Activated T-helper 1 cell treated with anti-CD3 and anti-CD28 coated beads, Interleukin-12 subunit alpha, Interleukin-12 subunit beta, Interleukin-2, Interleukin-4 antibody, amounts not matched to agents 30 ng/mL and 10 ng/mL and 1 ng/mL, durations not matched to agents 14 hours and 24 hours and 36 hours (primary cell): ENCODE measurements at places on chromosomes 11 and 22. TPM values are rescaled to one million over a fixed set of nuclear protein-coding genes. Genes with fewer than 3 reads are reported as not detected.

The API5 gene
- 165 and 167 TPM in 2 replicates for total RNA-seq

The MAJIN gene
- not detected in 2 replicates for total RNA-seq

The UPB1 gene
- total RNA-seq, result 0.21 and 0.27 TPM in 2 replicates

The PKDREJ gene
- 0.03 TPM in 1 of 2 replicates, not detected in the other for total RNA-seq

The ALG12 gene
- total RNA-seq, result 13.1 and 18.5 TPM in 2 replicates

The TTC38 gene
- total RNA-seq, result 23.0 and 30.2 TPM in 2 replicates

The CCDC87 gene
- total RNA-seq, result 0.29 and 0.37 TPM in 2 replicates

The SPON1 gene
- 0.20 and 0.29 TPM in 2 replicates for total RNA-seq

The ISX gene
- total RNA-seq, result not detected in 2 replicates

The RIC3 gene
- total RNA-seq, result 4.7 and 7.4 TPM in 2 replicates

The MCHR1 gene
- total RNA-seq, result not detected in 2 replicates

The EXPH5 gene
- total RNA-seq, result 0.56 and 0.65 TPM in 2 replicates

The MS4A7 gene
- total RNA-seq, result not detected in 2 replicates

The CABP7 gene
- total RNA-seq, result not detected in 2 replicates

The BATF2 gene
- not detected in 2 replicates for total RNA-seq

The CASP12 gene
- total RNA-seq, result not detected in 2 replicates

The VSIG10L2 gene
- total RNA-seq, result not detected in 2 replicates

The LSP1 gene
- 257 and 262 TPM in 2 replicates for total RNA-seq

The GP1BB gene
- total RNA-seq, result not detected in 2 replicates

The TRIM51 gene
- not detected in 2 replicates for total RNA-seq

The SH3BP1 gene
- 110 and 116 TPM in 2 replicates for total RNA-seq

The C11orf52 gene
- not detected in 2 replicates for total RNA-seq

The ADAMTS15 gene
- 0.02 TPM in 1 of 2 replicates, not detected in the other for total RNA-seq

The DTX4 gene
- 0.05 TPM in 2 replicates for total RNA-seq

The FOSL1 gene
- total RNA-seq, result 31.7 and 33.5 TPM in 2 replicates

The SERPING1 gene
- total RNA-seq, result not detected in 2 replicates

The OR52H1 gene
- not detected in 2 replicates for total RNA-seq

The OR10D3 gene
- not detected in 2 replicates for total RNA-seq

The C1QTNF4 gene
- total RNA-seq, result 0.16 TPM in 1 of 2 replicates, not detected in the other

The C22orf42 gene
- not detected in 2 replicates for total RNA-seq

The PATZ1 gene
- 29.5 and 31.5 TPM in 2 replicates for total RNA-seq

The SCGB1D2 gene
- total RNA-seq, result not detected in 2 replicates

The OR51B4 gene
- not detected in 2 replicates for total RNA-seq

The CHORDC1 gene
- total RNA-seq, result 128 and 130 TPM in 2 replicates

The FREY1 gene
- total RNA-seq, result 0.59 and 1.9 TPM in 2 replicates

The UBE4A gene
- 44.1 and 46.0 TPM in 2 replicates for total RNA-seq

The GRIA4 gene
- total RNA-seq, result not detected in 2 replicates

The MRGPRX4 gene
- not detected in 2 replicates for total RNA-seq

The PHLDA2 gene
- 25.7 and 28.0 TPM in 2 replicates for total RNA-seq

The PTGDR2 gene
- 0.10 TPM in 2 replicates for total RNA-seq

The OR52N4 gene
- total RNA-seq, result 0.16 TPM in 1 of 2 replicates, not detected in the other

The GRK2 gene
- total RNA-seq, result 249 and 250 TPM in 2 replicates

The CFAP300 gene
- not detected in 2 replicates for total RNA-seq

The EFCAB6 gene
- 0.17 TPM in 1 of 2 replicates, not detected in the other for total RNA-seq

The CRYBB3 gene
- 0.60 TPM in 1 of 2 replicates, not detected in the other for total RNA-seq

The OR4S2 gene
- total RNA-seq, result not detected in 2 replicates

The NCAM1 gene
- total RNA-seq, result not detected in 2 replicates

The NPTXR gene
- total RNA-seq, result 1.2 and 1.3 TPM in 2 replicates

The INSC gene
- not detected in 2 replicates for total RNA-seq

The NFRKB gene
- total RNA-seq, result 46.8 and 48.5 TPM in 2 replicates
